ENCODE measurements at places on chromosomes 5 and 9.

GRCh38 chr5:159034083-159034824 lies 65.5 kb downstream of the EBF1 start:
- no peak for DNase-seq

- no peak for DNase-seq
These were observed 30.1 kb downstream of the ISOC1 start for GRCh38 chr5:129124608-129125007.

GRCh38 chr9:28951945-28952344 lies 1378.7 kb upstream of the C9orf72 start:
- no peak for DNase-seq

DNA sequence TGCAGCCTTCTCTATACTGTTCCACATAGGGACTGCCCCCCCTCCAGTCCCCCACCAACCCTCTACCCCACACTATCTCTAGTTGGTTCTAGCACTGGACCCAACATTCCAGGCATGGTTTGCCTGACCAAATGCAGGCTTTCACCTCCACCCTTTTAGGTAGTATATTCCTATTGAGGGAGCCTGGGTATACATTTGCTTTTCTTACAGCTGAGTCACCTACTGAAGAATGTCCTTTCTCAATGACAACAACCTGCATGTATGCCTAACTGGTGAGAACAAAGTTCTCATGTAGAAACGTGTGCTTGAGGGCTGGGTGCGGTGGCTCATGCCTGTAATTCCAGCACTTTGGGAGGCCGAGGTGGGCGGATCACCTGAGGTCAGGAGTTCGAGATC lies 8.2 kb downstream of the TNIP1 start:
- no peak for DNase-seq

DNA sequence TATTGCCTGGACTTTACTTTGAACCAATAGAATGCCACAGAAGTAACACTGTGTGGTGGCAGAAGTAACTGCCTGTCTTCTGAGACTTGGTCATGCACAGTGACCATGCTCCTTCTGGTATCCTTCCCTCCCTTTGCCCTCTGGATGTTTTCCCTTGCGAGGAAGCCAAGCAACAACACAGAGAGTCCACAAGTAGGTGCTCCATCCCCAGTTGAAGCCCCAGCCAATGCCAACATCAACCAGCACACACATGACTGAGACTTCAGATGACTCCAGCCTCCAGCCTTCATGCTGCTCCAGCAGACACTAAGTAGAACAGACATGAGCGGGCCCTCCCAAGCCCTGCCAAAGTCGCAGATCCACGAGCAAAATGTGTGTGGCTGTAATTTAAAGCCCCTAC lies 129.6 kb downstream of the EPB41L4A start:
- DNase-seq = no peak

- no peak for DNase-seq
These were observed 29.8 kb upstream of the GZMA start for GRCh38 chr5:55072666-55073065.

DNA sequence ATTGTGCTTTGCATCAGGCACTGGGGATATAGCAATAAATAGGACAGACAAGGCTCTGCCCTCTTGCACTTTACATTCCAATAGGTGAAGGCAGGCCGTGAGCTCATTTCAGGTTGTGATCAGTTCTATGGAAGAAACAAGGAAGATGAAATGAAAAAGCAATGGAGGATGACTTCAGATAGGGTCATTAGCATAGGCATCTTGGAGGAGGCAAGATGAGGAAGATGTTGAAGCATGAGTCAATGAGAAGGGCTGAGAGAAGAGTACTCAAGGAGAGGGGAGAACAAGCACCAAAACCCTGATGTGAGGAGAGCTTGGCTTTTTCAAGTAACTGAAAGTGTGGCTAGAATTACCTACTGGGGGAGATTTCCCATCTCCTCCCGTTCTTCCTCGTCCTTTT lies 5.0 kb upstream of the SPARC start:
- DNase-seq = no peak

GRCh38 chr5:77438071-77438470 lies 54.0 kb downstream of the WDR41 start:
- DNase-seq = peak; percentile 90

Measured in cerebellar cortex (tissue), 1 donor.